Germinal center (tissue), 1 donor: ENCODE measurements at places on chromosomes 6 and 20.

- peak; percentile 17 for DNase-seq
Measured at GRCh38 chr6:89258912-89259311, 41.8 kb upstream of the GABRR1 start.

GRCh38 chr6:52191824-52192223 lies 5.6 kb downstream of the IL17A start:
- no peak for DNase-seq

DNA sequence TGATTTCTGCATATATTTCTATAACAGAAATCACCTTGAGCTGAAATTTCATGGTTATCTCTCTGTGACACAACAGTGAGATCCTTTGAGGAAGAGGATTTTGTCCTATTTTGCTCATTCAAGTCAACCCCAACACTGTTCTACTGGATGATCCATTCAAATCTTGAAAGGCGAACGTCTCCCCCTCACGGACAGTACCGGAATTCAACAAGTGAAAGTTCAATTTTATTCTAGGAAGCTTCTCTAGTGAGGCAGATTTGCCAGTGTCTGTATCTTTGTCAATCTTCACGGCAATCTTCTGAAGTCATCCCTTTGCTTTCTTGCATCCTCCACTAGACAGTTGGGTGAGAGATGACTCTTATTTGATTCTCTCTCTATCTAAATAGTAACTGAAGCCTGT lies 91.7 kb upstream of the PDE7B start:
- DNase-seq = no peak

- no peak for DNase-seq
Measured at GRCh38 chr20:49969946-49970345, 12.8 kb upstream of the SNAI1 start.

GRCh38 chr6:91926827-91927226 lies 1340.0 kb upstream of the MAP3K7 start:
- DNase-seq = no peak

GRCh38 chr20:47682028-47682783 lies 103.1 kb downstream of the SULF2 start:
- no peak for DNase-seq

- DNase-seq = no peak
Measured at GRCh38 chr6:121437851-121438651, 2.6 kb downstream of the GJA1 start.

DNA sequence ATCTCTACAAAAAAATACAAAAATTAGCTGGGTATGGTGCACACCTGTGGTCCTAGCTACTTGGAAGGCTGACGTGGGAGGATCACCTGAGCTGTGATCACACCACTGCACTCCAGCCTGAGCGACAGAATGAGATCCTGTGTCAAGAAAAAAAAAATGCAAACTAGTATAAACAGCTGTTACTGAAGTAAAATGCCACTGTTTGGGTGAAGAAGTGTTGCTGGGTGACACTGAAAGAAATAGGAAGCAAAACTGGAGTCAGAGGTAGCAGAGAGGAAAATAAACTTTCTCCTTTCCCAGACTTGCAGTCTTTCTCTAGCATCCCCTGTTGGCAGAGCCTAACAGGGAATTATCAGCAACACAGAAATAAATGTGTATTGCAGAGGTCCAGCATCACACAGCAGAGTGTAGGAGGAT lies 241.2 kb upstream of the PREP start:
- no peak for DNase-seq

- DNase-seq = no peak
Measured at GRCh38 chr20:47429409-47429808, 72.3 kb upstream of the NCOA3 start.

DNA sequence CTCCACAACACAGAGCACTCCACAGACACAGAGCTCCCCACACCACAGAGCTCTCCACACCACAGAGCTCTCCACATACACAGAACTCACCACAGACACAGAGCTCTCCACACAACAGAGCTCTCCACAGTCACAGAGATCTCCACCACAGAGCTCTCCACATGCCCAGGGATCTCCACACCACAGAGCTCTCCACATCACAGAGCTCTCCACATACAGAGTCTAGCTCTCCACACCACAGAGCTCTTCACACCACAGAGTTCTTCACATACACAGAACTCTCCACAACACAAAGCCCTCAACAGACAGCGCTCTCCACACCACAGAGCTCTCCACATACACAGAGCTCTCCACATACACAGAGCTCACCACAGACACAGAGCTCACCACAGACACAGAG lies 55.3 kb downstream of the ERMARD start:
- DNase-seq = no peak

DNA sequence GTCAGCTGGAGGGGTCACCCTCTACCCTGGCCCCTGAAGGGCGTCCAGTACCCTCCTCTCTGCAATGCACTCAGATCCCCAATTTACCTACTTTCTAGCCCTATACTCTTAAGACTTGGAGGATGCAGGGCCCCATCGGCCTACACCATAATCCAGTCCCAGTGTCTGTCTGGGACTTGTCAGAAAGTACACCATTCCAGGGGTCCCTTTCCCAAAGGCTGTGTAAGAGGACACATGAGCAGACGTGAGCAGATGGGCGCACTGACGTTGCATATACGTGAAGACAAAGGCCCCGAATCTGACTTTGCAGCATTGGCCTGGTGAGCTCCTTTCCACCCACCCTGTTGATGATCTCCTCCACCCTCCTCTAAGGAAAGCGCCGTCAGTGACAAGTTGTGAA lies 20.9 kb upstream of the SMOC2 start:
- no peak for DNase-seq

DNA sequence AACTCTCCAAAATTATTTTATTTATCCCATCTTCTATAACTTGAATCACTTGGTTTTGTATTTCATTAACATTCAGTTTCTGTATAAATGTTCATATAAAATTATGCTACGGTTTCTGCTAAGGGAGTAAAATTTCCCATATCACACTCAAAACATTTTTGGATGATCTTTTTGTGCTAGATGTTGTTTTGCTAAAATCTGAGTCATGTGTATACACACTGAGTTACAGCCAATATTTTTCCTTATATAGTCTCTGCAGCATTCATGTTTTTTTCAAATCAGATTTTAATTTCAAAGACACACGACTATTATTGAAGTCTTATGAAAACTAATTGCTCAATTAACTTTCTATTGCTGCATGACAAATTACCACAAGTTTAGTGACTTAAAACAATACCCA lies 54.3 kb upstream of the SLC2A12 start:
- no peak for DNase-seq

- DNase-seq = no peak
Measured at GRCh38 chr20:36817496-36817895, 43.9 kb upstream of the DSN1 start.

DNA sequence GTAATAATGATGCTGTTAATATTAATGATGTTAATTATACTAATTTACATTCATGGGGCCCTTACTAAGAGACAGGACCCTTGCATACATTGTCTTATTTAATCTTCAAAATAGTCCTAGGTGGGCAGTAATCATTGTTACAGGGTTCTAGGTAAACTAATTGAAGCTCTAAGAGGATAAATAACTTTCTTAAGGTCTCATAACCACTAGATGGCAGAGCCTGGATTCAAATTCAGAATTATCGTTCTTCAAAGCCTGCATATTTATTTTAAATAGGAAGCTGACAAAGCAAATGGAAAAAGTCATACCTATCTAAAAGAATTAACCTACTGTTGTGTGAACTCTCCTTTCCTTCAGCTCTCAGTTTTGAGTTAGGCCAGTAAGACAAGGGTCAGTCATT lies 23.5 kb downstream of the PTCHD4 start:
- no peak for DNase-seq

DNA sequence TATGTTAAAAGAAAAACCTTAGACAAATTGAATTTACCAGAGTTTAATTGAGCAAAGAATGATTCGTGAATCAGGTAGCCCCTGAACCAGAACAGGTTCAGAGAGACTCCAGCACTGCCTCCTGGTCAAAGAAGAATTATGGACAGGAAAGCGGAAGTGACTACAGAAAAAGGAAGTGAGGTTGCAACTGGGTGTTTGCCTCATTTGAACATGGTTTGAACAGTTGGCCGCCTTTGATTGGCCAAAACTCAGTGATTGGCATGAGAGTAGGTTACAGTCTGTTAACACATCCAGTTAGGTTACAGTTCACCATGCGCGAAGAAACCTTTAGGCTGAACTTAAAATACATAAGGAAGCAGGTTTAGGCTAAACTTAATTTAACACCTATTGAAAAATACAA lies 248.8 kb downstream of the TFAP2A start:
- DNase-seq = no peak

- DNase-seq = no peak
Measured at GRCh38 chr20:278607-279571, 11.7 kb downstream of the C20orf96 start.

GRCh38 chr6:14555804-14556203 lies 438.2 kb downstream of the CD83 start:
- no peak for DNase-seq

GRCh38 chr6:145271040-145271439 lies 464.3 kb downstream of the EPM2A start:
- DNase-seq = no peak

DNA sequence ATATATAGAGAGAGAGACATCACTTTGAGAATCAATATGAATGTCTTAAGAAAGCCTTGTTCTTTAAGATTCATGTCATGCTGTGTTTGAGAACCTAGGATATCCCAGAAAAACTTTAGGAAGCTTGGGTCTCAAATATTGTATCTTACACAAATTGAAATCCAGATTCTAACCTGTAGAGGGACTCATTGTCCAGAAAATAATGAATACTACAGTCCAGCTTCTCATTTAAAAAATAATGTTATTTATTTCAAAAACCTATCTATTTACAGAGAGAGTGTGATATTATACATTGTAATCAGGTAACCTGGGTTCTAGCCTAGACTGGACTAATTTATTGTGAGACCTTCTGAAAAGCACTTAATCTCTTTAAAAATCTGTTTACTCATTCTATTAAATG lies 4.2 kb downstream of the RFX6 start:
- DNase-seq = no peak

DNA sequence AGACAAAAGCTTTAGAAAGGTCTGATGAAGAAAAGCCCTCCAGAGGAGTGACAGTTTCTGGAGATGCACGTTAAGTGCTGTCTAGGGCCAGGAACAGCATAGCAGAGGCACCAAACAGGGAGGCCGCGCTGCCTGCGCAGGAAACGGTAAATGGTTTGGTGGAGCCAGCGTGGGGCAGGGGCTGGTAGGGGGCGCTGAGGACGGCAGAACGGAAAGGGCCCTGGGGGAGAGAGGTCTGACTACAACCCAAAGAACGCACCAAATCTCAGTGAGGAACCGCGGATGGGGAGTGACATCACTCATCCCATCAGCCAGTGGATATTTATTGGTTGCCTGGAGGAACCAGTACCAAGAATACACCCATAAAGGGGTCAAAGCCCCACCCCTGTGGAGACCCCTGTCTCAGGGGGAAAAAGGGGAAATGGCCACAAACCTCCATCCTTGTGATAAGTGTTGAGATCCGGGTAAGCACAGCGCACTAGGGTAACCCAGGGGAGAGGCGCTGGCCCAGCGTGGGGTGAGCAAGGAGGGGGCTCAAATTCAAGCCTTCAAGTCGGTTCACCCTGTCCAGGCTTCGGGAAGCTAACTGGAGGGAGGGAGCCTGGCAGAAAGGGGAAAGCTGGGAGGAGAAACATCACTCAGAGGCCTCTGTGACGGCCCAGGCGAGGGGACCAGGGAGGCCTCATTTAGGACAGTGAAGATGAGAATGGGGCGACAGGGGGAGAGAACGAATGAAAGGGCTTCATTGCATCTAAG lies 249.2 kb upstream of the QKI start:
- DNase-seq = no peak

DNA sequence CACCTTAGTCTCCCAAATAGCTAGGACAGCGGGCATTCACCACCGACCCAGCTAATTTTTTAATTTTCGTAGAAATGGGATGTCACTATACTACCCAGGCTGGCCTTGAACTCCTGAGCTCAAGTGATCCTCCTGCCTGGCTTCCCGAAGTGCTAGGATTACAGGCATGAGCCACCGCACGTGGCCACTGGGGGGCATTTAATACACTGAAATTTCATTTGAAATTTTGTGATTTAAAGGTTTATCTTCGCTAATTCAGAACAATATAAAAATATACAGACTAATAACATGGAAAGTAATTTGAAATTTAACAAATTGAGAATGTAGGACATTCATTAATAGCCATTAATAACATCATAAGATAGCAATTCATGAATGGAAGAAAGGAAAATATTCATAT lies 20.5 kb upstream of the TBC1D32 start:
- no peak for DNase-seq

GRCh38 chr6:4041480-4041879 lies 37.5 kb downstream of the FAM217A start:
- no peak for DNase-seq

DNA sequence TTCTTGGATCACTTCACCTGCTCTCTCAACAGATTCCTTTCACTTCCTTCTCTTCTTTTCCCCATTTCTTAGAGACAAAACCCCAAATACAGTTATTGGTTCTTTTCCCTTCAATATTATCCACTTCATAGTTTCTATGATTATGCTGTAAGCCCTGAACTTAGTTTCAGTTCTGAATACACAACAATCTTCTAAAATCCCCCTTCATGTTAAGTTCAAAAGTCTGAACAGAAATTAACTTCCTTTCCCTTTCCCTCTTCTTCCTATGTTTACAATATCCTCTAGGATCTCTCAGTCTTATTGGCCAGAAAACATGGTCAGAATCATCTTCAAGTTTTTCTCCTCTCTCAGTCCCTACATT lies 57.7 kb downstream of the OGFRL1 start:
- no peak for DNase-seq

DNA sequence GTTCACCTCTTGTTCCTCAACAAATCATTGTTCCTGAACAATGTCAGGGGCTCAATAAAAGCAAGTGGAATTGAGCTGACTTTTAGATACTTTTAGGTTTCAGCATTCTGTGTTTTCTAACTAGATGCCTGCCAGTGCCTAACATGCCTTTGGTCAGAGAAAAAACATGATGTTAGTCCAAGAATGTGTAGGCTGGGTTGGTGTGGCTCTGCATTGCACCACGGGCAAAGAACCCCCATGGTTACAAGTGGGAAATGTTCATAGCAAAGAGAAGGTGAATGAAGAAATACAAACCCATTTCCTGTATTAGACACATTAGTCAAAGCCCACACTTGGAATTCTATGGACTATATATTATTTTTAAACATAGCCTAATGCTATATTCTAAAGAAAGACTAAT lies 193.3 kb downstream of the TMEM200A start:
- DNase-seq = no peak

GRCh38 chr6:136127873-136128272 lies 122.2 kb downstream of the MTFR2 start:
- DNase-seq = no peak

GRCh38 chr6:11384531-11385309 lies 152.3 kb upstream of the NEDD9 start:
- no peak for DNase-seq

GRCh38 chr6:47290124-47290834 lies 19.4 kb downstream of the TNFRSF21 start:
- DNase-seq = no peak
